Stimulated activated CD8-positive, alpha-beta memory T cell treated with anti-CD3 and anti-CD28 coated beads, Interleukin-7, amount 100 ng/mL, for 1 hour (primary cell): ENCODE measurements at places on chromosomes 2 and 18.

DNA sequence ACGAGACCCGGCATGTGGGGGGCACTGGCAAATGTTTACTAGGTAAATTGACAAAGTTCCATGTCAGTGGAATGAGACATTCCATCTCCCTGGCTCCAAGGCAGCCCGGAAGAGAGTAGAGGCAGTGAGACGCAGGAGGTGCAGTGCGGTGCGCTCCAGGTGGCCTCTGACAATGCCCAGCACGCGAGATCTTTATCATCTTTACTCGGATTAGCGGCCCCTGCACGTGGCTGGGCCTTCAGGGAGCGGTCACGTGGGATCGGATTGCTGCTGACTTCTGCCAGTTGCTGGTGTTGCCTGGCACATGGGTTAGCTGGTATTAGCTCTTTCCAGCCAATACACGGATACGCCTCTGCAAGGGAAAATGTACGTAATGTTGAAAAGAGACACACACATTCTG lies 151.2 kb upstream of the ALKAL2 start:
- no peak for DNase-seq

GRCh38 chr2:20175931-20176330 lies 49.0 kb downstream of the SDC1 start:
- DNase-seq = no peak

DNA sequence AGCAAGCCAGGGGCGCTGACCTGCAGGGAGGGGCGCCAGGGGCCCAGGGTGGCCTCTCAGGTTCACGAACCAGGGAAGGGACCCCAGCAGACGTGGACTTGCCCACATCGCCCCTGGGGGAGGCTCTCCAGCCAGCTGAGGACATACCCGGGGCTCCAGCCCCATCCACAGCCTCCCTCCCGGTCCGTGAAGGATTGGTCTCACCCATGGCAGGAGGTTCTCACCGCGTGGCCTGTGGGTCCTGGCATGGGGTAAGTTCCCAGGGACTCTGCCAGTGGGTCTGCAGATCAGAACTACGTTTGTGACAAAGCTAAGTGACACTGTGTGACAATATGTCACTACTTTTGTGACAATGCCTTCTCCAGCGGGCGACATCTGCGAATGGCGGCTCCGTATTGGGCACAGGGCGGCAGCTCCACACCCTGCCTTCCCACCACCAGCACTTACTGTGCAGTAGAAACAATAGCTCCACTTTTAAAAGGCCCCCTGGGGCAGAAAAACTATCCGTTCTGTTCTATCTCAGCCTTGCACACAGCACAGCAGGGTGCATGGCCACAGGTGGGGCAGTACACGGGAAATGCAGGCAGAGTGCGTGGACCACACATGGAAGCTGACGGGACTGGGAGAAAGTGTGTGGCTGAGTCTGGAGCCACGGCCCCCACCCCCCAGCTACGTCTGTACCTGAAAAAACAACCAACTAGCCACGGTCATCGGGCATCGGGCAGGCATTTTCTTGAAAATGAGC lies 65.2 kb upstream of the CTDP1 start:
- DNase-seq = no peak

DNA sequence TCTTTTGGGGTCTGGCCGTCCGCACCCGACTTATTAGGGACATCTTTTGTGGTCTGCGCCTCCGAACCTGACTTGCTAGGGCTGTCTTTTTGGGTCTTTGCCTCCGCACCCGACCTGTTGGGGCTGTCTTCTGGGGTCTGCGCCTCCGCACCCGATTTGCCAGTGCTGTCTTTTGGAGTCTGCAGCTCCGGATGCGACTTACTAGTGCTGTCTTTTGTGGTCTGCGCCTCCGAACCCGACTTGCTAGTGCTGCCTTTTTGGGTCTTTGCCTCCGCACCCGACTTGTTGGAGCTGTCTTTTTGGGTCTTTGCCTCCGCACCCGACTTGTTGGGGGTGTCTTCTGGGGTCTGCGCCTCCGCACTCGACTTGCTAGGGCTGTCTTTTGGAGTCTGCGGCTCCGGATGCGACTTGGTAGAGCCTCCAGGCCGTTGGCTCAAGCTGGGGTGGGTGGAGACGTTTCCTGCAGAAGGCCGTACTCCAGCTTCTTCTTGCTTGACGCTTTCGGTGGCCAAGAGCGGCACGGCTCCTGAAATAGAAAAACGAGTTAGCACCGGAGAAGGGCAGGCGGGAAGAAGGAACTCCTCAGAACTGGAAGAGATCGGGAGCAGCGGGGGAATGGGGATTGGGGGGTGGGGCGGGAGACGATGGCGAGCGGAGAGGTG lies 498 bp downstream of the TGOLN2 start:
- peak; percentile 25 for DNase-seq

DNA sequence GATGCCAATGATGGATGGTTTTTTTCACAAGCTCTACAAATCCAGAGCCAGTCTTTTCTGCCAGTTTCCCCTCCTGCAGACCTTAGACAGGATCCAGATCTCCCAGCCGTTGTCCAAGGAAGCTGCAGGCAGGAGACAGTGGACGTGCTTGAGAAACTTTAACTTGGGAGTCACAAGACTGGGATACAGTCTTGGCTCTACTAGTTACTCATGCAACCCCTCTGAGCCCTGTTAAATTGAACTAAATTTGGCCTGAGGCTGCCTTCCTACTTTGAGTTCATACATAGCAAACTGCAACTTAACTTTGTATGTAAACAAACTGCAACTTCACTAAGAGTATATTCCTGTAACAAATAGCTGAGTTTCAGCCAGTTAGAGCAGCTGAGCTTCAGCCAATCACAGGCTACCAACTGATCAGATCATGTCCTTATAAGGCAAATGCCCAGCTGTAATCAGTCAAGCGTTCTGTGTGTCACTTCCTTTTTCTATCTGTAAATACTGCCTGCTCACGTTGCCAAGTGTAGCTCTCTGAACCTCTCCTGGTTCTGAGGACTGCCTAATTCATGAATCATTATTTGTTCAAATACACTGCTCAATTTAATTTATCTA lies 140.9 kb downstream of the CAPN13 start:
- no peak for DNase-seq

DNA sequence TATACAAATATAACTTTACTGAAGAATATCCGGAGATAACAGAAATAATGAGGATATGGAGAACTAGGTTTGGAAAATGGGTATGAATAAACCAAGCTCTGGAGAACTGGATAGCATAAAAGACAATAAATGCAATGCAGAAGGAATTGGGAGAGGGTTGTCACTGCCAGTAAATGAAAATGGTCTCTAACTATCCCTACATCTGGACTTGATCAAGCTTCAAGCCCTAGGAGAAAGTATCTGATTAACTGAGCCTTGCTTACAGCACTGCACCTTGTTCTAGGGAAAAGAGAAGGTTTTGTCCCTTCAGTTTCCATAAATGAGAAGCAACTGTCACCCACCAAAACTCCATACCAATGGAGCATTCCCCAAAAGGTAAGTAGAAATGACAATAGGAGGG lies 514.6 kb upstream of the ZEB2 start:
- DNase-seq = no peak

GRCh38 chr2:209900638-209901037 lies 101.8 kb upstream of the RPE start:
- no peak for DNase-seq

- DNase-seq = no peak
Measured at GRCh38 chr2:211085056-211085680, 528.8 kb downstream of the CPS1 start.

DNA sequence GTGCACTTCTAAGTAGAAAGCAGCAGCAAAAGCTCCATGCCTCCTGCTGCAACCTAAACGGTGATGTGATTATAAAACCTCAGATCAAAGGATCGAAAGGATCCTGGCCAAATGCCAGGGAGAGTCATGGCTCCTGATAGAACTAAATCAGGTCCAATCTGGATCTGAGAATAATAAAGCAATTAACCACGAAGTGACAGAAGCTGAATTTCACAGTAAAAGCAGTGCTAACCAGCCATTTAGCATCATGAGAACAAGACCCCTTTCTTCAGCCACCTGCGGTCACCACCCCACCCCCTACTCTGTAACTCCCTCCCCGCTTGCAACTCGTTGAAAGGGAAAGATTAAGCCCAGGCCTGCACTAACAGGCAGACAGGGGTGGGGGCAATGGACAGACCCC lies 748.7 kb downstream of the BCL11A start:
- DNase-seq = no peak

DNA sequence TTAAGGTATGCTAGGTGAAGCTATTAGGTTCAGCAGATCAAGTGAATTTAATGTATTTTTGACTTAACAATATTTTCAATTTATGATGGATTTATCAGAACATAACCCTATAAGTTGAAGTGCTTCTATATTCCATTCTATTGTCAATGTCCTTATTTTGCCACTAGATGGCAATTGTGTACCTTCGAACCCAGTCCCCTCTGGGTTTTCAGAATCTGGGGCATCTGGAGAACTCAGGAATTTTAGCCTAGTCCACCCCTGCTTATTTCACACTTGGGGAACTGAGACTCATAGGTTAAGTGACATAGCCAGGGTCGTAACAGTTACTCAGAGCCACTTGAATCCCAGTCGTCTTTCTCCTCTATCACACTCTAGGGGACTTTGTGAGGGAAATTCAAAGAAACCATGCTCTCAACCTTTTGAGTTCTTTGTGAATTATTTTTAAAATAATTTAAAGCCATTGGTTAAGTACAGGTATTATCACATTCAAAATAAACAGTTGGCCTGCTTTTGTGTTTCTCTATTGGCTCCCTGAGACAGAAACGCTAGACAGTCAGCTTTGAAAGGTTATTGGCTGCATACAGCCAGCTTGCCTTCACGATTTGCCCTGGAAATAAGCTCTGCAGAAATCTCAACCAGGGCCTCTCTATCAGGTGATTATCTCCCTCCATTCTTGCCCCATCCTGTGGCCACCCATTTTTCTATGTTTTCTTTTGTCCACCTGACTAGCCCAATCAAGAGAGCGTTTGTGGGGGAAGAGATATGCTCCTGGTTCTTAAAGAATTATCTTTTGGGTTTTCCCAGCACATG lies 145.0 kb downstream of the TTC27 start:
- DNase-seq = no peak

- no peak for DNase-seq
Measured at GRCh38 chr2:69615969-69616368, 27.6 kb downstream of the AAK1 start.

DNA sequence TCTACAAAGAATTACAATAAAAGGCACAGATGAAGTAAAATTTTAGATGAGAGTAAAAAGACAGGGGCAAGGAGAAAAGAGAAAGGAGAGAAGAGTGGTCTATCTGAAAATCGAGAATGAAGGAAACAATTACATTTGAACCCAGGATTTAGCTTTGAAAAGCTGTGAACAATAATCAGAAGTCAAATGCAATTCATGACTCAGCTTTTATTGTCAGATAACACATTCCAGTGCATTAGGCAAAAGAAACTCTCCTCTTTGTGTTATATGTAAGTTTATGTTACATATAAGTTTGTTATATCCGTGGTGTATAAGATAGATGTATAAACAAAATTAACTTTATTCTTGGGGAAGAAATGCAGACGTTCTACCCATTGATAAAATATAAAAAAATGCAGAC lies 284.5 kb downstream of the GBX2 start:
- no peak for DNase-seq

DNA sequence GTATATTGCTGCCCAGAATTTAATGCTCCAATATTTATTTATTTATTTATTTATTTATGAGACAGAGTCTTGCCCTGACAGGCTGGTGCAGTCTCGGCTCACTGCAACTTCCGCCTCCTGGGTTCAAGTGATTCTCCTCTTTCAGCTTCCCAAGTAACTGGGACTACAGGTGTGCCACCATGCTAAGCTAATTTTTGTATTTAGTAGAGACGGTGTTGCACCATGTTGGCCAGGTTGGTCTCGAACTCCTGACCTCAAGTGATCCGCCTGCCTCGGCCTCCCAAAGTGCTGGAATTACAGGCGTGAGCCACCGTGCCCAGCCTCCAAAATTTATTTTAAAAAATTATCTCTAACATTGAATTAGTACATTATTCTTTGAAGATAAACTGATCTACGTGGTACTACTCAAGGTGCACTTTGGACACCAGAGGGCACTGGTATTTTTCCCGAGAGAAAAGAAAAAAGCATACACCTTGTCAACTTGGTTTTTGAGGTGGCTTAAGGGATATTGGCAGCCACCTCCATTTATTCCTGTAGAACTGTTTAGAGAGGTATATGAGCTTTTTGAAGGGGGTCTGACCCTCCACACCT lies 1.4 kb upstream of the IDH1 start:
- no peak for DNase-seq

DNA sequence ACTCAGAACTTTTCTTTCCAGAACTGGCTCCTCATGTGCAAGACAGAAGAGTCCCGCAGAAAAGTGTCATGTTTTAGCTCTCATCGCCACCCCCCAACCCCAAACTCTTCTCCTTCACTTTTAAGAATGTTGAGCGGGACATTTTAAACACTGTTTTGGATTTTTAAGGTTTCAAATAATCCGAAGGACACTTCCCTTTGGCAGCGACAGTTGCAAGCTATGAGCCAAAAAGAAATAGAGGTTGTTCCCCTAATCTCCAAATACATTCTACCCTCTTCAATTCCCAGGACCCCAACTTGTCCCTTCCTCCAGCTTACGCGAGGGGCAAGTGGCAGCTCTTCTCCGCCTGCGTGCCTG lies 678 bp upstream of the UBE2E3 start:
- DNase-seq = no peak

DNA sequence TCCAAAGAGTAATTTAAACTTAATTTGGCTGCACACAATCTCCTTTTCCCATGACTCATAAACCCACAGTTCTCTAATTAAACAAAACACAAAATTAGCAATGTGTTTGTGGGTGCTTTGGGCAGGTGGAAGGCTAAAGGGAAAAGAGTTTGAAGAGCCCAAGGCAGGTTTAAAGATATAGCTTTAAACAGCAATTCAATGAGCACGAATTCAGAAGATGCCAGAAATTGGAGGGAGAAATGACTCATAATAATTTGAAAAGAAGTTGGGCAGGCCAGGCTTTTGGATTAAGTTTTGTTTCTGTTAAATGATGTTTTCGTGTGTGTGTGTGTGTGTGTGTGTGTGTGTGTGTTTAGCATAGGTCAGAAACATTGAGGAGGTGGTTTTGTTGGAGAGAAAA lies 594.8 kb upstream of the ZEB2 start:
- DNase-seq = no peak

DNA sequence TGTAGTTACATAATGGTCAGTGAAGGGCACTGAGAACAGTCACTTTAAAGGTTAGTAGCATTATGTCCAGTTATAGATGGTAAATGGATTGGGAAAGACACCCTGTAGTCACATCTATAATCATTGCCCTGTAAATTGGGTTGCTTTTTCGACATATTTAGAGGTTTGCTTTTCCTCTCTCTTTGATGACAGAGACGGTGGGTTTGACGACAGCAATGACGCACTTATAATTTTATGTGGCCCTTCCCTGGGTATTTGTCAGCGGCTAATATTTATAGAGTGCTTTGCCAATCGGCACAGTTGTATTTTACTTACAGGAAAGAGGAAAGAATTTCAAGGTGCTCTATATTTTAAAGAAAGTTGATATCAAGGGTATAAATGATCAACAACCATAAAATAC lies 2.8 kb downstream of the CPS1 start:
- no peak for DNase-seq

DNA sequence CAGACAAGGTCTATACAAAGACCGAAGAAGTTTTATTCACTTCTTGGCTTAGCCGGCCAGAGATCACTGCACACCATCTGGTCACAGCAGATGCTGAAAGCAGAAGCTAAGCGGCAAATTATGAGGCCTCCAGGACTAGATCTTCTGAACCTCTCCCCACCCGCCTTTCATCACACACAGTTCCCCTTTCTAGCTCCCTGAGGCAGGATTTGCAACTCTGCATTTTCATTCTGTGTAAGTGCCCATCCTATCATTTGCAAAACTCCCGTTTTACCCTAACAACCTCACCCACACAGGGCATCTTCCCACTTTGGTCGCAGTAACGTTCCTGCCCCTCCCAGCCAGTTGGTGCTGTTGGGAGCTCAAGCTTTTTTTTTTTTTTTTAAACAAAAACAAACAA lies 3.1 kb upstream of the MOB1A start:
- DNase-seq = no peak

- no peak for DNase-seq
Measured at GRCh38 chr2:28357948-28358667, 34.5 kb upstream of the FOSL2 start.
